ENCODE measurements at places on chromosomes 6 and 20.

DNA sequence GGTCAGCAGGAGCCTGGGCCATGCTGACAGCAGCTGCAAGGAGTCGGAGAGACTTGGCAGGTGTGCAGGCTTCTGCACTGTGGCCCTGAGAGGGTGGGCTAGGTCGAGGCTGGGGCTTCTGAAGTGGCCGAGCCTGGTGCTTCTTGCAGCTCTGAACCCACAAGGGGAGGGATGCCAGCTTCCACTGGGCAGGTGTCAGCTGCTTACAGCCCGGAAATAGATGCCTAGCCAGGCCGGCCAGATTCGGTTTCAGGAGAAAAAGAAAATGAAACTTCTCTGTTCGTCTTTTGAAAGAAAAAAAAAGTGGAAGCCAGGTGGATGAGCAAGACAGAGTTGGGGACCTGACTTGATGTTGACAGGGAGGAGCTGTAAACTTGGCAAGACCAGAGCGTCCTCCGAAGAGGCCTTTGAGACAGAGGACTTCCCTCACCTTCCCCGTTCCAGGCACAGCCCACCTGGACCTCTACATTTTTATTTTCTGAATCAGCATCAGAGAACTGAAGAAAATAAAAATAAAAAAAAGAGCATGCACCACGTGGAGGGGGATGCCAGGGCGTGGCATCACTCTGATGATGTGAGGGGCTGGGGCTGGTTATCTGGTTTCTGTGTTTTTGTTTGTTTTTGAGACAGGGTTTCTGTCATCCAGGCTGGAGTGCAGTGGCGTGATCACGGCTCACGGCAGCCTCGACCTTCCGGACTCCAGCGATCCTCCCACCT, at the start of gene ZBP1:
Gene ZBP1 (minus strand): TSS at position 153 of the 717 bp plus-strand sequence. CDS start 131 bp downstream, at position 22.
- H3K36me3 ChIP-seq: peaks cover 10% of the 10 kb centered on the region
- peak within 1 kb of the TSS; percentile 85 for H3K27ac ChIP-seq
- peak; percentile 37 for DNase-seq
- H3K4me1 ChIP-seq: peaks cover 62% of the 10 kb centered on the region
- no peaks in the 10 kb centered on the region for H3K27me3 ChIP-seq

- H3K27ac ChIP-seq: no peak overlapping the region
- H3K36me3 ChIP-seq: peaks cover 56% of the 10 kb centered on the region
- H3K4me3 ChIP-seq: no peak overlapping the region
- H3K4me1 ChIP-seq: peaks cover 6% of the 10 kb centered on the region
- DNase-seq: no peak
- no peaks in the 10 kb centered on the region for H3K27me3 ChIP-seq
These were observed 25.3 kb downstream of the SNX5 start for GRCh38 chr20:17943343-17943742.

- H3K36me3 ChIP-seq: no peaks in the 10 kb centered on the region
These were observed 486.3 kb upstream of the MARCKS start for GRCh38 chr6:113370508-113371502.

DNA sequence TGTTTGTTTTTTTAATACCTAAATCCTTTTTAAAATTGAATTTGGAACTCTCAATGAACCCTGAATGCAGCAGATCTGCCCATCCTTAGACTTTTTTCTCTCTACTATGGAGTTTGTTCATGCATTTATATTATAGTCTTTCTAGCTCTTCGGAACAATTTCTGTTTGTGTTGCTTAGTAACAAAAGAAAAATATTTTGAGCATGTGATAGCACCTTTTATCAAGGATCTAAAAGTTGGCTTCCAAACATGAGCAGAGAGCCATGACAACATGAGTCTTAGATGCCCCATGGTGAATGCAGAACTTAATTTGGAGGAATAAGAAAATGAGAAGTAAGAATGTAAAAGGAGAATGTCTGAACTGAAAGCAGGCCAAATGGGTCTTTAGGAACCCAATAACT, 133.7 kb downstream of the EDN1 start:
- no peak for DNase-seq
- H3K27me3 ChIP-seq: no peaks in the 10 kb centered on the region
- H3K27ac ChIP-seq: no peak overlapping the region
- H3K4me3 ChIP-seq: no peak overlapping the region
- H3K4me1 ChIP-seq: no peaks in the 10 kb centered on the region
- H3K36me3 ChIP-seq: no peaks in the 10 kb centered on the region

GRCh38 chr20:31517373-31517772, 3.1 kb downstream of the HM13 start:
- no peak overlapping the region for H3K4me3 ChIP-seq
- H3K36me3 ChIP-seq: peaks cover 4% of the 10 kb centered on the region
- H3K27me3 ChIP-seq: no peaks in the 10 kb centered on the region
